ENCODE measurements at places on chromosomes 7 and 10.

GRCh38 chr7:157336383-157337315, at the start of gene DNAJB6:
Gene DNAJB6, plus strand, starts transcription at chr7:157337004. Its CDS starts 21,569 bp downstream, at chr7:157358573.
- peak; percentile 90 for DNase-seq

GRCh38 chr7:29146888-29147609, 712 bp upstream of the CPVL start:
- peak; percentile 10 for DNase-seq

GRCh38 chr10:112365014-112365432, 8.9 kb upstream of the ACSL5 start:
- DNase-seq, result no peak

DNA sequence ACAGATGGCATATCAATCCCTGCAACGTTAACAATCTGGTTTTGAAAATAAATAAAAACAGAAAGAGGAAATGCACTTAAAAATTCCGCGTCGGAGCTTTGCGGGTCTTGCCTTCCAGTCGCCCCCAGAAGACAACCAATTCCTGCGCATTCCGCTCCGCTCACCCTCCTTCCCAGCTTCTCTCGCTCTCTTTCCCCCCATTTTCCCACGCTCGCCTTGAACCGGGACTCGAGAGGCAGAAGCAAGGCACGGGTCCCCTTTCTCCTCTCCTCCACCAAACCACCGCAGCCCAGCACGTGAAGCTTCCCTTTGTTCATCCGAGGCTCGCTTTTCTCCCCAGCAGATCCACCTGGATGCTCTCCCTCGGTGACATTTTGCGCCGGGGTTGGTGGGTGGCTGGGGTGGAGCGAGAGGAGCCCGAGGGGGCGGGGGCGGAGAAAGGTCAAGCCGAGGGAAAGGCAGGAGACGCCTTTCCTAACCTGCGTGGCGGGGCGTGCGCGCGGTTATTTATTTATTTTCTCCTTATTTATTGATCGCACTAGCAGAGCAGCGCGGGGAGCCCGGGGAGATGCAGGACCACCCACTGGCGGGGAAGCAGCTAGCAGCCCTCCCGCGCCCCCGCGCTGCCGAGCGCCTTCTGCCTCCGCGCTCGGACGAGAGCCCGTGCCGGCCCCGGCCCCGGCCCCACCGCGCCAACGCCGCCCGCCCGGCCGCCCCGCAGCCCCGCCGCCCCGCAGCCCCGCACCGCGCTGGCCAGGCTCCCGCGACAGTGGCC, at the start of gene KCND2:
Gene KCND2 (plus strand): TSS at position 475 of the 775 bp plus-strand sequence.
- DNase-seq, result peak; percentile 37

DNA sequence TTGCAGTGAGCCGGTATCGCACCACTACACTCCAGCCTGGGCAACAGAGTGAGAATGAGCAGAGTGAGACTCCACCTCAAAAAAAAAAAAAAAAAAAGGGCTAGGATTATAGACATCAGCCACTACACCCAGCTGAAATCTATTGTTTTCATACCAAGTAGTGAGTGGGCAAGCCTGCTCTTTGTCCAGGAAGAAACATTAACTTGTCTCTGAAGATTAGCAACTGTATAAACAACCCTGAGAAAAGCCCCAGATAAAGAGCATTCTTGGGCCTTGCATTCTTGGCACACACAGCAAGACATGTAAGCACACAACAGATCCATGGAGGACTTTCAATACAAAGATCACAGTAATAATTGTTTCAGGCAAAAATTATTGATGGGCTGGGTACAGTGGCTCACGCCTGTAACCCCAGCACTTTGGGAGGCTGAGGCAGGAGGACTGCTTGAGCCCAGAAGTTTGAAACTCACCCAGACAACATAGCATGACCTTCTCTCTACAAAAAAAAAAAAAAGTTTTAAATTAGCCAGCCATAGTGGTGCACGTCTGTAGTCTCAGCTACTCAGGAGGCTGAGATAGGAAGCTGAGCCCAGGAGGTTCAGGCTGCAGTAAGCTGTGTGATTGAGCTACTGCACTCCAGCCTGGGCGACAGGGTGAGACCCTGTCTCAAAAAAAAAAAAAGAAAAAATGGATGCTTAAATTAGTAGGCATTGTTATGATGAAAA, 4.4 kb downstream of the PSPH start:
- peak; percentile 98 for DNase-seq

GRCh38 chr7:49789736-49790135, 16.3 kb downstream of the VWC2 start:
- no peak for DNase-seq

DNA sequence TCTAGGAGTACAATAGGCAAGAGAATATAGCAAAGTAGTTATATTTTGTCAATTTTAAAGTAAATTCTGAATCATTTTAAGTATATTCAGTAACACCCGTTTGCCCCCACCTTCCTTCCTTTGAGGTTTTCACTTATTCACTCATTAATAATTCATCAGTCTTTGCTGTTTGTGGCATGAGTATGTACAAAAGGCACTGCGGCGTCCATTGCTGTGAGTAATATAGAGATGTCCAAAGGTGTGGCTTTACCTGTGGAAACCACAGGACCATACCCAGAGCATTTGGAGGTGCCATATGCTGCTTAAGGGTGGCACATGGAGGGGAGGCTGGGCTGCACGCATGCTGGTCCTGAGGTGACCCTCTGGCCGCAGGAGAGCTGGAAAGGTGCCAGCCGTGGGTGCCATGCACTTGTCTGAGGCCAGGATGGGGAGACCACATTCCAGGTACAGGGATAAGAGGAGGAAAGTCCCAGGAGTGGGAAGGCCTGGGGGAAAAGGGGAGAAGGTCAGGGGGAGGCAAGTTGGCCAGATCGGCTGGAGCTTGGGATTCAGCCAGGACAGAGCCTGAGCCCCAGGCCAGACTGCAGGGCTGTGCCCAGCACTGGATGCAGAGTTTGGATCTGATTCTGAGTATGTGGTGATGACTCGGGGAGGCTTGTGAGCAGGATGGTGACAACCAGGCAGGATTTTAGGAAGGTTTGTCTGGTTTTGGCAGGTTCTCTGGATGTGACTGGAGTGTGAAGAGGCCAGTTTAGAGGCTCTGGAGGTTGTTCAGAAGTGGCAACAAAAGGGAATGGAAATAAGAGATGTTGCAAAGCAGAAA, 223.4 kb downstream of the MGMT start:
- peak; percentile 51 for DNase-seq

DNA sequence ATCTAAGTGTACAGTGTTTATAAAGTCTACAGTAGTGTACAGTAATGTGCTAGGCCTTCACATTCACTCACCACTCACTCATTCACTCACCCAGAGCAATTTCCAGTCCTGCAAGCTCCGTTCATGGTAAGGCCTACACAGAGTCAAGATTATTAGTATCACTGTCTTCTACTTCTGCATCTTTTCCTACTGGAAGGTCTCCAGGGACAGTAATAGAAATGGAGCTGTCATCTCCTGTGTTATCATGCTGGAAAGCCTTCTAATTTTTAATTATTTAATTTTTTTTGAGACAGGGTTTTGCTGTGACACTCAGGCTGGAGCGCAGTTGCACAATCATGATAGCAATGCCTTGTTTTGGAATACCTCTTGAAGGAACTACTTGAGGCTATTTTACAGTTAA, 207.0 kb downstream of the HTR7 start:
- no peak for DNase-seq

- DNase-seq, result no peak
These were observed 24.6 kb upstream of the ZNF716 start for GRCh38 chr7:57425239-57425944.

- no peak for DNase-seq
These were observed 137.8 kb upstream of the FAM20C start for GRCh38 chr7:54615-55014.

GRCh38 chr7:28785041-28785995, 172.8 kb downstream of the TRIL start:
- DNase-seq, result no peak

GRCh38 chr10:23981520-23982309, 227.2 kb upstream of the KIAA1217 start:
- no peak for DNase-seq

DNA sequence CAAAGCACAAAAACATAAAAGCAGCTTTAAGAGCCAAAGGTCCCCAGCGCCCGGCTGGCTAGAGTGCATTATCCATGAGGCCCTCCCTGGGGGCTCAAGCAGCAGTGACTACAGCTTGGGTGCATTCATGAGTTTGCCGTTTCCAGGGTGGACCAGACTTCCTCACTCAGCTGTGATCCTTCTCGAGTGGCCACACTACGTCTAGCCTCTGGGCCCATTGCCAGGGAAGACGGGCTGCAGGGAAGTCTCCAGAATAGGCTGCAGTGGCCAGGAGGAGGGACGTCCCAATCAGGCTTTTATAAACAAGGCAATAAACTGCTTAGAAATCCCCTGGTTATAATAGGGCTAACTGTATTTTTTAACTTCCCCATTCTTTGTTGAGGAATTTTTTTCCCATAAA, 89.4 kb upstream of the C1QL3 start:
- no peak for DNase-seq

DNA sequence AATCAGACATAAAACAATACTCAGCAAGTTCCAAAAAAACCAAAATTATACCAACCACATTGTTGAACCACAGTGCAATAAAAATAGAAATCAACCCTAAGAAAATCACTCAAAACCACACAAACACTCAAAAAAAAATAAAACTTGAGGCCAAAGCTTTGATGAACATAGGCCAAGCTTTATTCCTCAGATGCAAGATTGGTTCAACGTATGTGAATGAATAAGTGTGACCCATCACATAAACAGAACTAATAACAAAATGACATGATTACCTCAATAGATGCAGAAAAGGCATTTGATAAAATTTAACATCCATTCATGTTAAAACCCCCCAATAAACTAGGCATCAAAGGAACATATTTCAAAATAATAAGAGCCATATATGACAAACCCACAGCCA, 506.1 kb upstream of the FZD8 start:
- DNase-seq, result peak; percentile 4

GRCh38 chr7:107051376-107051775, 6.9 kb downstream of the PRKAR2B start:
- DNase-seq, result no peak

DNA sequence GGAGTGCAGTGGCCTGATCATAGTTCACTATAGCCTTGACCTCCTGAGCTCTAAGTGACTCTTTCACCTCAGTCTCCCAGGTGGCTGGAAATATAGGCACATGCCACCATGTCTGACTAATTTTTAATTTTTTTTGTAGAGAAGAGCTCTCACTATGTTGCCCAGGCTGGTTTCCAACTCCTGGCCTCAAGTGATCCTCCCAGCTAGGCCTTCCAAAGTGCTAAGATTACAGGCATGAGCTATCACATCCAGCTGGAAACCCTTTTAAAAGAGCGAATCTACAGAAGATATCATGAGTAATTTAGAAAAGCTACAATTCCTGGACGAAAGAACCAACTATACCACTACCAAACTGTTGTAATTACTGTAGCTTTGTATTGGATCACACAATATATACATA, 394.4 kb upstream of the AUTS2 start:
- DNase-seq, result no peak

DNA sequence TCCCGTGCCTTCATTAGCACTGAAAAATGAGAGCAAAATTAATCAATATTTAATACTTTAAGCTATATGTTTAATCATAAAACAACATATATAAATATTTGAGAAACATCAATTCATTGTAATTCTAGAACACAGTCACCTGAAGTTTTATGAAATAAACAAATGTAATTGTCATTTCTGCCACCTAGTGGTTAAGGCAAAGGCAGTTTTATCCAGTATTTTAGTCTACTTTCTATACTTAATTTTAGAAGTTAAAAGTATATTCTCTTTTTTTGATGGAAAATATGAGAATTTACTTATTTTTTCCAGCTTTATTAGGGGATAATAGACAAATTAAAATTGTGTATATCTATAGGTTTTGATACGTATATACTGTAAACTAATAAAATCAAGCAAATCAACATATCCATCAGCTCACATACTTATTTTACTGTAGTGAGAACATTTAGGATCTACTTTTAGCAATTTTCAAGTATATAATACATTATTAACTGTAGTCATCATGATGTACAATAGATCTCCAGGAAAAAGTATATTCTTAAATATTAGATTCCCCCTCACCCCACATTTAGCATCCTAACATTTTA, 16.9 kb downstream of the PCGF6 start:
- DNase-seq, result peak; percentile 52

- peak; percentile 28 for DNase-seq
These were observed 12.3 kb downstream of the ERCC6 start for GRCh38 chr10:49526619-49527018.

- peak; percentile 86 for DNase-seq
These were observed 153.7 kb downstream of the FANK1 start for GRCh38 chr10:126049759-126050700.

- peak; percentile 64 for DNase-seq
These were observed 46.9 kb downstream of the AHCYL2 start for GRCh38 chr7:129271500-129272355.

DNA sequence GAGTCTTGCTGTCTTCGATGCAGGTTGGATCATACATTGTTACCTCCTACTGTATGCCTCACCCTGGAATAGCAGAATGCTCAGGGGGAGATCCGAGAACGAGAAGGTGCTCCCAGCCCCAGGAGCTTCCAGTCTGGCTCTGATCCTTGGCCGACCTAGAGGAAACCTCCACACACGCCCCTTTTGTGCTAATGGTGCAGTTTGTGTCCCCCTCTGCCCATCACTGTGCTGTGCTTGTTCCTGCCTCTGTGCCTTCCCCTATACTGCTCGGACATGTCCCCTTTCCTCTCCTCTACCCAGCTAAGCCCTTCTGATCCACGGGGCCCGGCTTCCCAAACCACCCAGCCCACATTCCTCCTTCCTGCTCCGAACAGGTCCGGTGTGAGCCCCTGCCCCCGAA, 32.5 kb downstream of the ZNF775 start:
- no peak for DNase-seq

DNA sequence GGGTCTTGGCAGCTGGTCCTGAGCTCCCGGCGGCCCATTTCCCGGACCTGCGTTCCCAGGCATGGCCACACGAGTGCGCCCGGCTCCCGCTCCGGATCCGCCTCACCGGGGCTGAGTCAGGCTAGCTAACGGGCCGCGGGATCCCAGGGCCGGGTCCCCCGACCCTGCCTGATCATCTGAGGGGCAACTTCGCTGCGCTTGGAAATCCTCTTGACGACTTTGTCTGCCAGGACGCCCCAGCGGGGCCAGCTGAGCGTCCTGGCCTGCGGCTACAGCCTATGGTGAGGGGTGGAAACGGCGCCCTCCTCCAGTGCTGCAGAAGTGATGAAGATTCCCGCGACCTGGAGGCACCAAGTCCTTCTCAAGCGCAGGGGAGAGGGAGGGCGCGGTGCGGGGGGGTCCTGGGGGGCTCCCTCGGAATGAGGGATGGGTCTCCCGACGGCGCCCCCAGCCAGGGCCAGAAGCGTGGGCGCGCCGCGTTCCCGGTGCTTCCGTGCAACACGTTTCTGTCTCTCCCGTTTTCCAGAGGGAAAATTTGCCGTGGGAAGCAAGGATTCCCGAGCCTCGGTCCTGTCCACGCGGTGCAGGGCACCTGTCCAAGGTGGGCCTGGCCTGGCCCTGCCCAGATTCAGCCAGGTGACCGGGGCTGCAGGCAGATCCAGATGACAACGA, 212.4 kb downstream of the CCSER2 start:
- peak; percentile 54 for DNase-seq

Measured in fibroblast of the aortic adventitia (primary cell).